Right renal cortex interstitium (tissue), 3 donors: ENCODE measurements at places on chromosomes 1 and 21.

DNA sequence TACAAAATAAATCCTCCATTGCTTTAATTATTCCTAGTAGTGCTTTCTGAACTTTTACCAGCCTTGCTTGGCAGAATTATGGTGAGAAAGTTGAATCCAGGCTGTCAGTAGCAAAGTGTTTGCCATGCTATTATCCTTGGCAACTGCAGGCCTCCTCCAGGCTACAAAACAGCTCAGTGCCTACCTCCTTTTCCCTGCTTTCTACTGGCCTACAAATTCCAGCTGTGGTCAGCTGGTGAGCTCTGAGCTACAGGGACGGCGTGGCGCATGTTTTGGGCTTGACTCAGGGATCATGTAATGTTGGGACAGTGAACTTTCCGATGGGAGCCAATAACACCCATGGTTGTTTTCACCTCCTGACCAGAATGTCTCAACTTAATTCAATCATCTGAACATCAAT, 456.1 kb upstream of the ADAMTS5 start:
- DNase-seq, result no peak

DNA sequence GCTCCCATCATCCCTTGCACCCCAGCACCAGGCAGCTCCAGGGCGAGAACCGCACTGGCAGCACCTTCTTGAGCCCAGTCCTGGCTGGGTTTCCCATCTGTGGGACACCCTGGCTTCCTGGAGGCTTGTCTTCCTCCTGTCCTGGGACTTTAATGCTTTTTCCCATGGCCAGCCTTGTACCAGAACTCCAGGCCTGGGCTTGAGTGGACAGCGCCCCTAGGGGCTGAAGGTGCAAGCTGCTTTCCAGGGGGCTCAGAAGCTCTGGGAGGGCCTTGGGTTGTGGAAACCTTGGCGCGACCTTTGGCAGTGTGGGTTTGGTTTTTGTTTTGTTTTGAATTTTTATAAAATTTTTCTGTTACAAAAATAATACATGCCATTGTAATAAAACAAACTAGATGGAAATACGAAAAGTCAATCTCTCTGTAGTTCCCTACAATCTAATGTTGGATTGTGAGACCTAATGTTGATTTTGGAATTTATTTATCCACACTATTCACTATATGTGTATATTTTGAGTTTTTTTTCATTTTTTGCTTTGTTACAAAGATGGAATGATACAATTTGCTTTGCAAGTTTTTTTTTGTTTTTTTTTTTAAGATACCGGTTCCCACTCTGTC, 33.8 kb upstream of the RPL11 start:
- DNase-seq, result no peak

DNA sequence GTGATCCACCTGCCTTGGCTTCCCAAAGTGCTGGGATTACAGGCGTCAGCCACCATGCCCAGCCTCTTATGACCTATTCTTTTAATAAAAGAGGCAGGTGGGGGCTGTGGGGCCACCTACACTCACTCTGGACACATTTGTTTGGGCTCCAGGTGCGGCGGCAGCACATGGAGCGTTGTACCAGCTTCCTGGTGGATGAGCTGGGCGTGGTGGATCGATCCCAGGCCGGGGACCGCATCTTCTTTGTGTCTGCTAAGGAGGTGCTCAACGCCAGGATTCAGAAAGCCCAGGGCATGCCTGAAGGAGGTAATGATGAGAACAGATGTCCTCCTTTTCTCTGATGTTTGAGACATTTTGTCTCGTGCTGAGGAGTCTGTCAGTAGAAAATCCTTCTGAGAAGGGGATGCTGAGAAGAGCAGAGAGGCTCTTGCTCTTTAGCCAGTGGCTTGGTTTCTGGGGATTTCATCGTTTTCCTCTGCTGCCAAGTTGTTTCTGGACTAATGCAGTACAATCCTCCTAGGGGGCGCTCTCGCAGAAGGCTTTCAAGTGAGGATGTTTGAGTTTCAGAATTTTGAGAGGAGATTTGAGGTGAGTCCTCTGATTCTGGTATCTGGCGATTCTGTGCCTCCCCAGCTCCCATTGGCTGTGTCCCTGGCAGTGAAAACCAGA, 17.9 kb upstream of the MIIP start:
- no peak for DNase-seq

DNA sequence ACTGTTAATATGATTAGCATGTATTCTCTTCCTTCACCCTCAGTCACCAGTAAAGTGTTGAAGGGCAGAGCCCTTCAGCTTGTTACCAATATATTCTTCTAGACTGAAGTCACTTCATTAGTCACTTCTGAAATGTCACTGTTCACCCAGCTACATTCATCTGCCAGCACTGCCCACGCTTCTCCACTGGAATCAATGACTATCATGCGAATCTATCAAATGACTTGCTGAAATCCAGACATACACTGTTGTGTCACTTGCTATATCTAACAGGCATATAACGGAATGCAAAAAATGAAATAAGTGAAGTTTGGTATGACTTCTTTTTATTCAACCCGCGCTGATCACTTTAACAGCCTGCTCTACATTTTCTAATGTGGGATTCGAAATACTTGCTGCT, 16.1 kb downstream of the FH start:
- no peak for DNase-seq

DNA sequence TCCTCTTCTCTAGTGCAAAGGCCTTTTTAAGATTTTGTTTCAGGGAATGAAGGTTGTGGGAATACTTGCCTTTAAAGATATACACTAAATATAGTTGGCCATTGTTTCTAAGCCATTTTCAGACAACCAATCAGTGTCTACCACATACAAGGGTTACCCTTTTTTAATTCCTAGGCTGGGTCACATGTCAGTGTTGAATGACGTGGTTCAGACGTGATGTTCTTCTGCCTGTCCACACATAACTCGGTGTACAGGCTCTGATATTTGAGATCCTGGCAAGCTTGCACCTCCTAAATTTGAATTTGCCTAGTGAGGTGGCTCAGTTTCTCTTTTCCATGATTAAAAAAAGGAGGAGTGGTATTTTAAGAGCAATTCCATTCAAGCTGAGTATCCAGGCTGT, 38.8 kb downstream of the DTL start:
- no peak for DNase-seq

DNA sequence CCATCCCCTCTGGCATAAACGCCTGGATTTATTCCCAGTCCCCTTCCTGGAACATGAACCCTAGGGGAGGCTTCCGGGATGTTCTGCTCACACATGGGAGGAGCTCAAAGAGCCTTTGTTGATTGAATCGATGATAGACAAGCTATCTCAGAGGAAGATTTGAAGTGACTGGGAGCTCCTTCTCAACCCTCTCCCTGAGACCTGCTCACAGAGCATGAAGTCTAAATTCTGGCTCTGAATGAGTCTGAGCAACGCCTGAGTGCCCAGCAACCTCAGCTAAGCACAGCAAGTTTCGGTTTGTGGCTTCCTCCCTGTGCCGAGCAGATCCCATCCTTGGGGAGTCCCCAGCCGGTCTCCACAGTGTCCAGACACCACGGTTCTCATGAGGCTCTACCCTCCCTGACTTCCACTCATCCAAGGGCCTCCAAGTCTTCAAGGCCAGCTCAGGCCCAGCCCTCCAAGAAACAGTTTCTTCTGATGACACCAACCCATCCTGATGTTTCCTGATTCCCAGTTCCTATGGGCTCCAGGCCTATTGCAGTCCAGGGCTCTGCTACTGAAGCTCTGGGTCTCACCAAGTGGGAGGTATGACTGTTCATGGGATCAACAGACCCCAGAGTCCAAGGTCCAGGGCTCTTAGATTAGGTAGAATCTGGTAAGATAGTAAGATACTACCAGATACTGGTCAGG, 190.8 kb downstream of the DYRK1A start:
- DNase-seq, result no peak

GRCh38 chr1:151799179-151800022, 5.8 kb downstream of the LINGO4 start:
- DNase-seq, result no peak

- peak; percentile 47 for DNase-seq
These were observed 43.2 kb downstream of the GJA5 start for GRCh38 chr1:147717051-147717705.

DNA sequence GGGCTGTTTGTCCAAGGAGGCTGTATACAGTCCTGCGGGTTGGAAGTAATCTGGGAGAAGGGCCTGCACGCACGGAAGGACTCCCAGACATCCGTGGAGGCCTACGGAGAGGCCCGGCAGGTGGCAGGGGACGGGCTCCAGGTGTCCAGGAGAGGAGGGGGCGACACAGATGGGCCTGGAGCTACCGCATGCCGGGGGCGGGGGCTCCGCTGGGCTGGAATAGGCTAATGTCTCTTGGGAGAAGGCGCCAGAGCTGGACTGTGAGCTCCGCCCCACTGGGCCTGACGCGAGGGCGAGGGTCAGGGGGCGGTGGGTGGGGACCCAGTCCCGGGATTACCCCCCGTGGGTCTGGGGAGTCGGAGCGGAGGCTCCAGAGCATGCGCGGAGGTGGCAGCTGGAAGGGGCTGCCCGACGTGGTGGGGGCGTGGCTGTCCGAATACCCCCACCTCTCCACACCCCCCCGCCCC, 659 bp downstream of the AGO1 start:
- peak; percentile 17 for DNase-seq

GRCh38 chr1:228507961-228508652, 20.9 kb downstream of the RNF187 start:
- DNase-seq, result no peak

DNA sequence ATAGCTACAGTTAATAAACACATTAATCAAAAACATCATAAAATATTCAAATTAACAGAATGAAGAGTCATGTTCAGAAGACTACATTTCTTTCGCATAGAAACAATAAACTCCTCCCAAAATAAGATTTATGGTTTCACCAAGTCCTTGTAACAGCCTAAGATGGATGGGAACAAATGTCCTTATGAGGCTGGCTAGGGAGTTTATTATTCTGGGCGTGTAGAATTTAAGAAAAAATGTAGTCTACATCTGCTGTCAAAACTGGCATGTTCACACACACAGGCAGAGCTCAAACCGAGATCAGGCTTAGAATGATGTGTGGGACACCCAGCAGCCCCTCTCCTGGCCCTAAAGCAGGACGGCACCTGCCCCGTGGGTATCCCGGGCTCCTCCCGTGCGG, 101.1 kb downstream of the NPHP4 start:
- no peak for DNase-seq

GRCh38 chr1:180255536-180256340, 25.7 kb downstream of the LHX4 start:
- DNase-seq, result no peak

- DNase-seq, result no peak
These were observed 479.9 kb upstream of the ZP4 start for GRCh38 chr1:238370599-238370998.

GRCh38 chr1:234975122-234975940, 153.3 kb downstream of the TOMM20 start:
- no peak for DNase-seq

GRCh38 chr1:20404466-20404865, 81.5 kb downstream of the CAMK2N1 start:
- no peak for DNase-seq

- DNase-seq, result no peak
These were observed 14.7 kb upstream of the CFAP126 start for GRCh38 chr1:161382214-161383019.

GRCh38 chr1:170680428-170680827, 16.5 kb downstream of the PRRX1 start:
- DNase-seq, result no peak

DNA sequence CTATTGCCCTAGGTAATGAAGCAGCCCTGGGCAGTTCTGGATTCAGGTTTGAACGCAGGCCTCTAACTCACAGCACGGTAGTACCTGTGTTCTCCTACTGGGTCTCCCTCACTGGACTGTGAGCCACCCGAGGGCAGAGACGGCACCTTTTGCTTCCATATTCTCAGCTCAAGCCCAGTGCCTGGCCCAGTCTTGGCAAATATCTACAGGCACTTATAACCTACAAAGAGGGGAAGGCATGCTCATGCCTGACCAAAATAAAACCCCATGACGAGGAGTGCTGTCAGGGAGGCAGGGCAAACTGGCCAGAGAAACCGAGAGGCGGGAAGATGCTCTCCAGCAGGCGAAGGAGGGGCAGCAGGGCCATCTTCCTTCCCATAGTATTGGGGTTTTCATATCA, 91.1 kb downstream of the DDX20 start:
- no peak for DNase-seq

DNA sequence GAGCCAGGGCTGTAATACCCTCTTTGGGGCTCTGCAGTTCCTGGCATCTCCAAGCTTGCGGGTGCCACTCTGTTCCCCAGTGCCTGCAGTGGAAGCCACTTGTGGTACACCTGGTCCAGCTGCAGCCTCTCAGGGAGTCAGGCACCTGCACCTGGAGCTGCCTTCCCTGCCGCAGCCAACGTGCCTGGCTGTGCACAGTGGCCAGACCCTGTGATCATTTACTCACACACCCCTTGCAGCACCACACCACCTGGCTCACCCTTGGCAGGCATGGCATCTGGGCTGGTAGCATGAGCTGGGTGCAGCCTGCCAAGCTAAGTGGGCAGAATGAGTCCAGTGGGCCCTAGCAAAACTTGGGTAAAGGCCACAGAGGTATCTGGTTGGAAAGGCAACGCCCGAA, 51.1 kb upstream of the NTPCR start:
- DNase-seq, result no peak

DNA sequence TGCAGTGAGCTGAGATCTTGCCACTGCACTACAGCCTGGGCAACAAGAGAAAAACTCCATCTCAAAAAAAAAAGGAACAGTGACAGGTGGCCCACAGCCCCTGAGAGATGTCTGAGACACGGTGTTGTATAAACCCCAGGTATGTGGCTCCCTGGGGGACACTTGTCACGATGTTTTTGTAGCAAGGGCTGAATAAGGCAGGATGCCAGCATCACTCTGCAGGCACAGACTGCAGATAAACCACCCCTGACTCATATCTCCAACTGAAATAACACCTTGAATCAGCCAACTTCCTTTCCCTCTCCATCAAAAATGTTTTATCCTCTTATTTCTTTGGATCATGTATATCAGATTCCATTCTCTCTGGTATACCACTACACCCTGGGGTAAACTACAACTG, 52.5 kb downstream of the NMNAT2 start:
- DNase-seq, result no peak

DNA sequence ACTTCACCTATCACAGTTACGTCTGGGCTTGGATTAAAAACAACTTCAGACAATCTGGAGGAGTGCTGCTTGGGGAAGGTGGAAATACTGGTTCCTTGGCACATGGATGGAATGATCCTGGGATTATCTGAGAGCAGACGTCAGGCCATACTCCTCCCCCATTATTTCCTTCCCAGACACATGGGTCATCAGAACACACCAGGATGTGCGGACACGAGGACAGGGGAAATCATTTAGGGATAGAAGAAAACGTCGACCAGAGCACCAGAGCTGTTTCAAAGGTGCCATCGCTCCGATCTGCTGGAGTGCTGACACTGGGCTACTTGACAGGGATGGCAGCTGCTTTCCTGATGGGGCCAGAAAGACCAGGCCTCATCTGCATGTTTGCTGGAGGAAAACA, 31.8 kb upstream of the ANGPTL7 start:
- no peak for DNase-seq

GRCh38 chr1:176670853-176671252, 207.9 kb downstream of the PAPPA2 start:
- no peak for DNase-seq

GRCh38 chr1:223755992-223756775, 43.8 kb downstream of the CAPN2 start:
- no peak for DNase-seq

DNA sequence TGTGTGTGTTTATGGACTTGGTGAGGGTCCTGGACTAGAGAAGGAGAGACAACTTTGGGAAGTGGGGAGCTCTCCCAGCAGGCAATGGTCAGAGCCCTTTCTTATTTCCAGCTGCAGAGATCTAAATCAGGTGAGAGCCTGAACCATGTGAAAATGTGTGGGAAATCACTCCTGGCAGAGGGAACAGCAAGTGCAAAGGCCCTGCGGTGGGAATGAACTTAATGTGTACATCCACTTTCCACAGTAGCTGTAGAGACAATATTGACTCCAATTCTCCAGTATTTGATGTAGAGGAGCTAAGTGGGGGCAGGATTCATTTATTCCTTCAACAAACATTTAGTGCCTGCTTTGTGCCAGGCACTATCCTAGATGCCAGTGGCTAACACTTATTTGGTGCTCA, 14.7 kb upstream of the POU3F1 start:
- DNase-seq, result no peak
